ENCODE measurements at places on chromosomes 4 and X.
A peak's percentile ranks its signal among the peaks of the same experiment; 100 is the strongest.

DNA sequence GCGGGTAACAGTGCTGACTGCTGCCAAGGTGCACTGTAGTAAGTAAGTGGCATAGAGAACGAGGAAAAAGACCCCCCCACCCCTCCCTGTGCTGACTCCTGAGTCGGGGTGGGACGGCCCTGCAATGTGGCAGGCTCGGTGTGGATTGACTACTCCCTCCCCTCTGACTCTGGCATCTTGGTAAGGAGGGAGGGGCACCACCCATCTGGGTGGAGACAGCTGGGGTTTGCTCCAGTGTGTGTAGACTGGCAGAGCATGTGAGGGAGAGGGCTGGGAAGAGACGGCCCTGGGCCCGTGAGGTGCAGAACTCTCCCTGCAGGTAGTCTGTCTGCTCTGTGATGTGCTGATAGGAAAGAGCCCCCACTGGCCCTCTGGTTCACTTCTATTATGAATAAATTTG, 31.0 kb downstream of the NSG1 start:
- no peak for DNase-seq

GRCh38 chr4:91751961-91752360, 551.8 kb upstream of the GRID2 start:
- DNase-seq: no peak

- DNase-seq: no peak
Measured at GRCh38 chrX:51568586-51568985, 50.1 kb downstream of the CENPVL3 start.

- no peak for DNase-seq
Measured at GRCh38 chr4:147682755-147683154, 1.2 kb downstream of the PRMT9 start.

- no peak for DNase-seq
Measured at GRCh38 chrX:130799393-130799792, 103.6 kb downstream of the ENOX2 start.

GRCh38 chrX:13208281-13208935, 111.4 kb downstream of the ATXN3L start:
- no peak for DNase-seq

DNA sequence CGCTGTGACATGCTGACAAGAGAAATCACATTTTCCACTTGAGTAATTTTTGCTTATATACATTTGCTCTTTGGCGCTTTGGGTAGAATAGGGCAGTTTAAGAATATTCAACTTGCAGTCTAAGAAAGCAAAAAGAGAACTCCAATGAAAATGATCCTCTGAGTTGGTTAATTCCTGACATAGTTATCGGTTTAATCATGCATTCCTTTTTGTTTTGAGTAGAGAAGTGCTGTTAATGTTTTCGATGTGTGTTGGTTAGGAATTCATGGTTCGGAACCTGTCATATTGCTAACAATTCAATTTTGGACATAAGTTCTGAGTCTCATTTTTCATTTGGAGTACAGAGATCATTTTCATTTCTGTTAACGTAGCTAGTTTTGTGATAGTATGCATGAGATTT, 700.6 kb upstream of the PITX2 start:
- no peak for DNase-seq

GRCh38 chr4:186342582-186342981, 76.6 kb downstream of the F11 start:
- DNase-seq: no peak

- no peak for DNase-seq
Measured at GRCh38 chr4:126306152-126306869, 991.6 kb downstream of the FAT4 start.

- DNase-seq: no peak
Measured at GRCh38 chrX:65203545-65203944, 227.3 kb upstream of the ZC4H2 start.

- DNase-seq: no peak
Measured at GRCh38 chr4:16667464-16667863, 231.0 kb downstream of the LDB2 start.

GRCh38 chr4:150126201-150126863, 48.1 kb downstream of the DCLK2 start:
- DNase-seq: no peak

- no peak for DNase-seq
Measured at GRCh38 chr4:151436093-151436518, 27.1 kb downstream of the FHIP1A start.

DNA sequence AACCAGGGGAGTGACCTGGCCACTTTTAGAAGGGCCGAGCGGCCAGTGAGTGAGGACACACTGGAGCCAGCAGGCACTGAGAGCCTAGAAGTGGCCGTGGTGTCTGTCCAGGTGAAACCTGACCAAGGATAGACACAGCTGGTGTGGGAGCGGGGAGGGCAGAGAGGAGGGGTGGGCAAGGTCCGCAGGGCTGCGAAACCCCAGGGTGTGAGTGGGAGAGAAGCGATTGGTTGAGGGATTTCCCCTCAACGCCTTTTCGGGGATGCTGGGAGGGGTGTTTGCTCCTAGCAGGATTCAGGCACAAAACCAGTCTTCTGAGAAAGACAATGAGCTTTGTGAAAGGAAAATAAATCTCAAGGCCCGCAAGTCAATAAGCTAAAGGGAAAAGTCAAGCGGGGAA, 33.2 kb upstream of the ARSD start:
- DNase-seq: no peak

DNA sequence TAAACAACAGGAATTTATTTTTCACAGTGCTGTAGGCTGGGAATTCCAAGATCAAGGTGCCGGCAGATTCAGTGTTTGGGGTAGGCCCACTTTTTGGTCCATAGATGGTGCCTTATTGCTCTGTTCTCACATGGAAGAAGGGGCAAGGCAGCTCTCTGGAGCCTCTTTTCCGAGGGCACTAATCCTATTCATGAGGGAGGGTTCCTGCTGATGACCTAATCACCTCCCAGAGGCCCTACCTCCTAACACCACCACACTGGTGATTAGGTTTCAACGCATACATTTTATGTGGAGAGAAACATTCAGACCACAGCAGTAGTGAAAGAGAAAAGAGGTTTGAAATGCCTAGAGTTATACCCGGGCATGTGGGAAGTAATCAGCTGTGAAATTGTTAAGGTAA, 1.4 kb upstream of the POLA1 start:
- DNase-seq: no peak

DNA sequence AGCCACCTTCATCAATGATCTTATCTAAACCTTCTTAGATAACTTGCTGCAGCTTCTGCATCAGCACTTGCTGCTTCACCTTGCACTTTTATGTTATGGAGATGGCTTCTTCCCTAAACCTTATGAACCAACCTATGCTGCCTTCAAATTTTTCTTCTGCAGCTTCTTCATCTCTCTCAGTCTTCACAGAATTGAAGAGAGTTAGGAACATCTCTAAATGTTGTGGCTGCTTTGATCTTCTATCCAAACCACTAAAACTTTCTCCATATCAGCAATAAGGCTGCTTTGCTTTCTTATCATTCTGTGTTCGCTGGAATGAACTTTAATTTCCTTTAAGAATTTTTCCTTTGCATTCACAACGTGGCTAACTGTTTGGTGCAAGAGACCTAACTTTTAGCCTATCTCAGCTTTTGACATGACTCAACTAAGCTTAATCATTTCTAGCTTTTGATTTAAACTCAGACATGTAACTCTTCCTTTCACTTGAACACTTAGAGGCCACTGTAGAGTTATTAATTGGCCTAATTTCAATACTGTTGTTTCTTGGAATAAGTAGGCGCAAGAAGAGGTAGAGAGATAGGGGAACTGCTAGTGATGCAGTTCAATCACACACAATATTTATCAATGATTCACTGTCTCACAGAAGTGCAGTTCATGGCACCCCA, 36.1 kb upstream of the CORIN start:
- no peak for DNase-seq

GRCh38 chrX:8815460-8816065, 14.4 kb upstream of the FAM9A start:
- peak; percentile 45 for DNase-seq

Data from NCI-H1092 (cell line).